LHCN-M2 (cell line): ENCODE measurements at places on chromosomes 6 and 20. TPM values are rescaled to one million over a fixed set of nuclear protein-coding genes. Genes with fewer than 3 reads are reported as not detected.

The RAET1L gene
- not detected in 2 replicates for total RNA-seq

GRCh38 chr6:148240861-148241477, 101.7 kb upstream of the SASH1 start:
- DNase-seq: no peak

GRCh38 chr6:37630281-37630799, 67.3 kb downstream of the MDGA1 start:
- peak; percentile 100 for DNase-seq

- DNase-seq: no peak
Measured at GRCh38 chr20:56702931-56703840, 74.1 kb downstream of the TFAP2C start.

GRCh38 chr6:35972471-35973367, 51.7 kb downstream of the SLC26A8 start:
- DNase-seq: no peak

GRCh38 chr6:15313367-15313766, 67.5 kb downstream of the JARID2 start:
- DNase-seq: no peak

The PTCRA gene
- total RNA-seq: not detected in 2 replicates

GRCh38 chr6:35610830-35611229, 77.9 kb downstream of the FKBP5 start:
- no peak for DNase-seq

The TOMM6 gene
- total RNA-seq: 157 and 160 TPM in 2 replicates

- no peak for DNase-seq
Measured at GRCh38 chr20:63425846-63426485, 46.5 kb downstream of the KCNQ2 start.

- no peak for DNase-seq
Measured at GRCh38 chr6:22313796-22314195, 17.0 kb upstream of the PRL start.

The ANKRD66 gene
- not detected in 2 replicates for total RNA-seq

GRCh38 chr6:159109391-159109790, 59.8 kb upstream of the FNDC1 start:
- no peak for DNase-seq

- DNase-seq: peak; percentile 18
Measured at GRCh38 chr6:84220809-84221409, 6.5 kb downstream of the CEP162 start.

- DNase-seq: no peak
Measured at GRCh38 chr6:131900231-131900630, 50.9 kb downstream of the CCN2 start.

GRCh38 chr20:62516338-62516737, 40.5 kb upstream of the GATA5 start:
- DNase-seq: no peak

GRCh38 chr6:144690133-144690532, 405.0 kb downstream of the UTRN start:
- no peak for DNase-seq

DNA sequence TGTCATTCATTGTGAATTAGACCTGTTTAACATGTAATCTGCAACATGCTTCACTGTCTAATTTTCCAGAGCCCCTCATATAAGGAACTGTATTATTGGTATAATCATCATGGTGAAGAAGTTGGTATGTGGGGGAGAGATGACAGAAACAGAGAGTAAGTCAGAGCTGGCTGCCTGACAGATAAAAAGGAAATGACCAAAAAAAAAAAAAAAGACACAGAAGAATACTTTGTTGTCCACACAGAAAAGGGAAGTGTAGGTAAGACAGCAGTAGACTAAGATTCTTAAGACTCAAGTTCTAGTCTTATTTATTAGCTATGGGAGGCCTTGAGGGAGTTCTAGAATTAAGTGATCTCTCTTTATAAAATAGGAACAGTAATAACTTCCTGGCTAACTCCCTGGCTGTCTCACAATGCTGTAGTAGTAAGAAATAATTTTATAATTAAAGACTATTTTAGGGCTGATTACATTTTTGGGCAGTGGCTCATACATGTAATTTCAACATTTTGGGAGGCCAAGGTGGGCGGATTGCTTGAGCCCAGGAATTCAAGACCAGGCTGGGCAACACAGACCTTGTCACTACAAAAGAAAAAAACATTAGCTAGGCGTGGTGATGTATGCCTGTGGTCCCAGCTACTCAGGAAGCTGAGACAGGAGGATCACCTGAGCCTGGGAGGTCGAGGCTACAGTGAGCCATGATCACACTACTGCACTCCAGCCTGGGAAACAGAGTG, 102.5 kb downstream of the PRL start:
- DNase-seq: no peak

DNA sequence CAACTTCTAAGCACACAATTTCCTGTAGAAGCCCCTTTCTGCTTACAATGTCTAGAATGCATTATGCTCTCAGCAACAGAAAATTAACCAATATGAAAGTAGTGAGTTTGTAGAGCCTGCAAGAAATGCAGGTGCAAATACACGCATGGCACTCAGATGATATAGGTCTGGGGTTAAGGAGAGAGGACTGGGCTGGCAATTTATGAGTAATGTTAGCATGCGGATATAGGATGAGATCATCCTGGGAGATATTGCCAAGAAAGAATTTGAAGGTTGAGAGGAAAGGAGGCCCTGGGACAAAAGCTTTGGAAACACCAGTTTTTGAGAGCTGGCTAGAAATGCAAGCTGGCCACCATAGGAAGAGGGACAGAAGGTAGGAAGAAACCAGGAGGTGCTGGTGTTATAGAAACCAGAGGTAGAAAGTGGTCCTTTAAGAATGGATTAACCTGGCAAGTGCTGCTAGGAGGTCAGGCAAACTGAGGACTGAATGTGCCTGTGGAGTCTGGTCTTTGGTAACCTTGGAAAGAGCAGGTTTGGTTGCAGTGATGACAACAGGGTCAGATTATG, 183.2 kb upstream of the MYLIP start:
- DNase-seq: peak; percentile 4

DNA sequence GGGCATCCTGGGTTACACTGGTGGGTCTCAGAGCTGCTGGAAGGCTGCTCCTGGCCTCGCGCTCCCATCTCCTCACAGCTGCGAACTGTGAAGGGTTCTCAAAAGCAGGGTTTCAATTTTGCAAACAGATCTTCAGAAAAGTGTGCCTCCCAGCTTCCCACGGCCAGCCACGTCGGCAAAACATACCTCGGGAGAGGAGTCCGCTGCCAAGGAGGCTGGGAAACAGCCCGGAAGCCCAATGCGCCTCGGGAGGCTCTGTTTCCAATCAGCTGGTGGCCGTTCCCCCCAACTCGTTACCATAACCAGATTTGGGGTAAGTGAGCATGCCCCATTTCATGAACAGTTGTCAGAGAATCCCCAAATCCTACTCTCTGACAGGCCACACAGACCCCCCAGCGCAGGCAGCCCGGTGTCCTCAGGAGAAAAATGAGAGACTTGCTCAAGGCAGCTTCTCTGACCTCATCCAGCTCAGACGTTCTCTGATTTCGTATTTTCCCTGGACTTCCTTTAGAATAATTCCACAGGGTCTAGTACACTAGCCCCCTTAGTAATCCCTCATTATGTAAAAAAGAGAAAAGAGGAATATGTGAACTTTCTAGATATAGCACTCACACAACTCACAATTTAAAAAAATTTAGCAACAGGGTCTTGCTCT, 98.4 kb downstream of the SNX5 start:
- DNase-seq: no peak

DNA sequence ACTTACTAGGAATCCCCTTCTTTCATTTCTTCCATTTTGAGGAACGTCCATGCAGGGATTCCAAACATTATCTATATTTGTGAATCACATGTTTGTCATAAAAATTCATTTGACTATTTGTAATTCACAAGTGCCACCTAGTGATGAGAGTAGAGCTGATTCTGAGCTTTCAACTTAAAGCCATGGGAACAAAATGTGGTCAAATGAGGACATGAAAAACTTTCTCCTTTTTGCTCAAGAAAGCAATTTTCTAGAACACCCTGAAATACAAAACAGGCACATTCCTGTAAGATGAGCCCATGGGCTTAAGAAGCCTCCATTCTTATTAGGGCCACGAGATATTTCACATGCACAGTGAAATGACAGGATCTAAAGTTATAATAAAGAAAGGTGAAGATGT, 12.3 kb downstream of the MAP3K7 start:
- peak; percentile 48 for DNase-seq

DNA sequence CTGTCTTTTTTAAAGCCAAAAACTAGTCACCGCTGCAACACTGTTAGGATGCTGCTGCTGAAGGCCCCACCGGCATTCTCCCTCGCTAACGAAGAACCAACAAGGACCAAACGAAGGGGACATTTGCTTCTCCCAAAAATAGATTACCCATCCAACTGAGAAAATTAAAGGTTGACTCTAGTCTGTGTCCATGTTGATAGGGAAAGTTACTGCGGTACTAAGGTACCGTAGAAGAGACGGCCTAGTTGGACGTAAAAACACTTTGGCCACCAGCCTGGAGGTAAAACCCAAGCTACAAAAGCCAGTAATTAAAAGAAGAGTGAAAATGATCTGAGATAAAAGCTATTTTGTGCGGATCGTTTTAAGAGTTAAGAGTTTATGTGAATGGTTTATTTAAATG, 11.8 kb upstream of the FOXF2 start:
- DNase-seq: no peak

The BHLHE23 gene
- total RNA-seq: not detected in 2 replicates

The C20orf96 gene
- total RNA-seq: 2.5 and 2.8 TPM in 2 replicates

DNA sequence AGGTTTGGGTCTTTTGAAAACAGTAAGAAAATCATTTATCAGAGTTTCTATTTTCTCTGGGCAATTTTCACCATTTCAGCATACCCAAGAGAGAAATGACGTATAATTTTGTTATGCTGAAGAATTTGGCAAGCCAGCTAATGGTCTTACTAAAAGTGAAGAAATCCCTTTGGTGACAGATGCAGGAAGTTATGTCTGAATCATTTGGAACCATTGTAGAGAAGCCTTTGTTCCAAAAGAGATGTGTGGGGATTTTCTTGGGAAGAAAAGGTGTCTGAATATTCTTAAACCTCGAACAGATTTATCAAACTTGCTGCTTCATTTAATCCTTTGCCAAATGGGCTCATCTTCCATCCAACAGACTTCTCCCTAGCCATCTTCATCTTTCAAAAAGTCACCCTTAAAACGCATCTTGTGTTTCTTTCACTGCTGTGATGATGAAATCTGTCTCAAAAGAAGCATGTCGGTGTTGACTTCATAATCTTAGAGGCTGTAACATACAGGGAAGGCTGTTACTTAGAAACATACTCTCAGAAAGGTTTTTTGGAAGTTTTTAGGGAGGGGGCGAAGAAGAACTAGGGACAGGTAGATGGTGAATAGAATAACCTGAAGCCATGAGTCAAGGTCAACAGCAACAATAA, 39.5 kb downstream of the CITED2 start:
- peak; percentile 92 for DNase-seq

DNA sequence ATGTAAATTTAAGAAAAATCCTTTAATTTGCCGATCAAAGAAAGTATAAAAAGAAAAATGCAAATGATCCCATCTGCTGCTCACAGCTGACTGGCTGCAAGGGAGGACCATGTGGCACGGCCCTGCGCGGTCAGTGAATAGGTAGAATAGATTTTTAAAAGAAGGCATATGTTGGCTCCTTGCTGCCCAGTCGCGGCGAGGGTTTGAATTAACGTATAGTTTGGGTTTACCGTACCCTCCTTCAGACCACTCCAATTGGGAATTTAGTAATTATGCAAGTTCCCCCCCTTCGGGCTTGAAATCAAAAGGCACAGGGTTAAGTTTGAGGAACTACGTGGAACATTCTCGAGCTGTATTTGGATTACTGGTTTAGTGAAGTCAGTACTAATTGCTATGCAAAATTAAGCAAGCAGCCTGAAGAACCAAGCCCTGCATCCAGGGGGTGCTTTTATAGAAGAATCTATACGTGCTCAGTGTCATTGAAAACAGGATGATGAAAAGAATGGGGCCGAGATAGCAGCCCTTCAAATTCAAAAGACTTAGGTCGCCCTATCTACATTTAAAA, 1.1 kb upstream of the BEND3 start:
- DNase-seq: peak; percentile 11

The AKAP7 gene
- 5.4 and 6.8 TPM in 2 replicates for total RNA-seq

GRCh38 chr6:33280539-33280938, 3.6 kb downstream of the B3GALT4 start:
- DNase-seq: no peak

The PLCB1 gene
- 0.06 TPM in 1 of 2 replicates, not detected in the other for total RNA-seq

DNA sequence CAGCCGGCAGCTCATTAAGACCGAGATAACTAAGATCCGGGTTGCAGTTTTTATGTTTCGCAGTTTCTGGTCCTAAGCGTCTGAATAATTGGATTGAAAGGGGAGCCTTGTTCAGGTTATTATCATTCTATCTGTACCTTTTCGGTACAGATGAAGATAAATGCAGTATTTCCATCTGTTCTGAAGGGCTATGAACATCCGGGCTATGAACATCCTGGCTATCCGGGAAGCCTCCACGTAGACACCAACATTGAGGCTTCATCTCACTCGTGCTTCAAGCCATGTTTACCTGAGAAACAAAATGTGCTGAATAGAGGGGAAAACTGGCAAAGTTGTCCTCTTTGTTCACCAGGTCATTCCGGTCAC, 399 bp upstream of the REPS1 start:
- no peak for DNase-seq

The OOEP gene
- total RNA-seq: not detected in 2 replicates

DNA sequence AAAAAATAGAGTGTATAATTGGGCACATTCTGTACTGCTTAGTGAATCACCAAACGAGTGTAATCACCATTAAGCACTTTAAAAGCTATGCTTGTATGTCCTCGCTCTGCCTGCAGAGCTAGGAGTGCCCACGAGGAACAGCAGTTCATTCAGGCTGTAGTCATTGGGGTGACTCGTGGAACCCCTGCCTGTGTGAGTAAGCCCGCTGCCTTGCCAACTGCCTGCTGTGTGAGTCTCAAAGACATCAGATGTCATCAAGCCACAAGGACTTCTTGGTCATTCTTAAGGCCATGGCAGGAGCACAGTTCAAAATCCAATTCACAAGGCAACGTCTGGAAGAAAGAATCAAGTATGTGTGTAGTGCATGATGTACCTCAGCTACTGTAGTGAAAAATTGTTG, 60.4 kb downstream of the FOXO3 start:
- DNase-seq: peak; percentile 96

The C4B gene
- total RNA-seq: 1.8 and 3.5 TPM in 2 replicates

DNA sequence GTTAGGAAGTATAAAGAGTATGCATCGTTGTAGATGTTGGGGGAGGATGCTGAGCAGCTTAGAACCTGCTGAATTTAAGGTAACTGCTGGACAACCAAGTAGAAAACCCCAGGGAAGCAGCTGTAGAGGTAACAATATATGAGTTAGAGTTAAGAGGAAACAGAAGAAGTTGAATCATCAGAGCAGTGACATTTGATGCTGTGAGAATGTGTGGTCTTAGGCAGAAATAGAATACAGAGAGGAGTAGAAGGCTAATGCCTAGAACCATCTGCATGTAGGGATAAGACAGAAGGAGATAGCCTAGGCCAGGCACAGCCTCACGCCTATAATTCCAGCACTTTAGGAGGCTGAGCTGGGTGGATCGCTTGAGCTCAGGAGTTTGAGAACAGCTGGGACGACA, 22.6 kb upstream of the DYNLRB1 start:
- peak; percentile 75 for DNase-seq

GRCh38 chr6:558959-559358, 97.9 kb downstream of the HUS1B start:
- DNase-seq: no peak
